ENCODE measurements at places on chromosomes 3 and 15.

DNA sequence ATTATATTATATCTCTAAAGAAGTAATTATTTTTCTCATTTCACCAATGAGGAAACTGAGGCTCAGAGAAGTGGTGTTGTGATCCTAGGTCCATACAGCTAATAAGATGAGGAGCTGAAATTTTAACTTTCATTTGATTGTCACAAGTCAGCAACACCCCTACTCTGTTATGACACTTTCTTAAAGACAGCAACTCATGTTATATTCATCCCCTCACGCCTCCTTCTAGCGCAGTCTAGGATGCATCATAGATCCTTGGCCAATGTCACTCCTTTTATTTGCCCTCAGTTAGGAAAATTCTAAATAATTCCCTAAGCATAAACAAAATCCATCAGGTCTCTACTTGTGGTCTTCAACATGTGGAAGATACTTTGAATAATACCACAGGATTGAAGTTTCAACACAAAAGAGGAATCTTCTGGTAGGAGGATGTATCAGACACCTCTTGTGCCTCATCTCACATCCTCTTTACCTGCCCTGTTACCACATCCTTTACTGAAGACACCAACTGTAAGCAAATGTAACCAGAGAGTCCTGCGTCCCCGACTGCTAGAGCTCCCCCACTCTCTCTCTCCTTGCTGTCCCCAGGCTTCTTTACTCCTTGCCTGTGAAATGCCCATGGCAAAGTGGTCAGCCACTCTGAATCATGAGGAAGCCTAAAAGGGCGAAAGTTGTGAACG is 53.7 kb downstream of the TRIM42 start:
- no peak for DNase-seq

DNA sequence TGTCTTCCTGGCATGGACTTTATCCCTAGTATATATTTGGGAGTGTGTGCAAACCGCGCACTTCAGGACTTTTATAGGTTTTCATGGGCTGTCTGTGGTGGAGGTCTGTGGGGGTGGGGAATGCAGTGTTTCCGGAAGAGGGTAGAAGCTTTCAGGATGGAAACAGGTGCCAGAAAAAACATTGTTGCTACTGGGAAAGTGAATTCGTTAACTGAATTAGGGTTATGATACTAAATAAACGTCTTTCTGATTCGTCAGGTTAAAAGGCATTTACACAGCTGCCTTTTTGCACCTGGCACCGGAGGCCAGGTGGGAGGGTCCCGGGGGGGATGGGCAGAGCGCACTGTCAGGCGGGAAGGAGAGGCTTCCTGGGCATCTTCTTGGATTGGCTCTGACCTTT is 62.1 kb downstream of the SLCO3A1 start:
- no peak for DNase-seq

DNA sequence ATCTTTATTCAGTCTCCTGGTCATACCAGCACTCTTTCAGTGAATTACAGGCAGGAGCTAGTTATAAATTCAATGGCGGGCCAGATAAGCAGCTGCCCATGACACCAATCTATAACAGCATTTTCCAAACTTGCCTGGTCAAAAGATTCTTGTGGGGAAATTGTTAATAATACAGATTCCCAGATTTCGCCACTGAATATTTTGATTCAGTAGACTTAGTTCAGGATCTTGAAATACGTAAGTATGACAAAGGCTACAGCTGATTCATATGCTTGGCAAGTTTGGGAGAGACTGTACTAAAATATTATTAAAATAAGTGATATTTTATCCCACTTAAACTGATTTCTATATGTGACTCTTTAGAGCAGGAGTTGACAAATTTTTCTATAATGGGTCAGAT is 119.3 kb downstream of the TMCO5A start:
- no peak for DNase-seq

DNA sequence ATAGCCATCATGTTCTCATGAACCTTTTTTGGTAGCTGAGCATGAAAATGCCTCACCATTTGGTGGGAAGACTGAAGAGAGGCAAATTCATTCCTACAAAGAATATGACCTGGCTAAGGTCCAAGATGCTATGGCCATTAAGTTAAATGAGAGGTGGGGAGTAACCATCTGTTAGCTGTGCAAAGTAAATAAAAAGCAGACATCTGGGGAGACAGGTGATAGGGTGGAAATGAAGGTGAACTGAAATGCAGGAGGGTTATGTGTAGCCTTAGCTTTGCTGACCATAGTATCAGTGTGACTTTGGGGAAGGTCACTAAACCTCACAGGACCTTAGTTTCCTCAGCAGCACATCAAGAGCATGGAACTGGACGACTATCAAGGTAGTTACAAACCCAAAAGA is 111.0 kb upstream of the STRIT1 start:
- DNase-seq = no peak

- no peak for DNase-seq
Observed at GRCh38 chr3:111968319-111969054, 10.3 kb upstream of the ABHD10 start.

DNA sequence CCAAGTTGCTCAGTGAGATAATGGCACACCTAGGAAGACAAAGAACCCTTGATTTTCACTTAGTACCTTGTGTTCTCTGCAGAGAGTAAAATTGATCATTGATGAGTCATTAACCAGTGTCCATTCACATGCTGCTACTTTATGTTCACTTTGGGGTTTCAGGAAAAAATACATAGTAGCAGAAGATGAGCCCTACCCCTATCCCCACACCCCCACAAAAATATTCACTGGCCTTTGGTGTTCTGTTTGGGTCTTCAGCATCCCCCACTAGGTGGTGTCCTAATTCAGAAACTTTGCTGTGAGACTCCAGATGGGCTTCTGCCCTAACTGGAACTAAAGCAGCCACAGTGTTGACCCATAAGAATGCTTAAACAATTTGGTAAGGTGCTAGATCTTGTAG is 178.8 kb downstream of the KLHL25 start:
- DNase-seq = no peak

All from femur (tissue), 1 donor.